ENCODE measurements at places on chromosomes 6 and 20.
A peak's percentile ranks its signal among the peaks of the same experiment; 100 is the strongest.

DNA sequence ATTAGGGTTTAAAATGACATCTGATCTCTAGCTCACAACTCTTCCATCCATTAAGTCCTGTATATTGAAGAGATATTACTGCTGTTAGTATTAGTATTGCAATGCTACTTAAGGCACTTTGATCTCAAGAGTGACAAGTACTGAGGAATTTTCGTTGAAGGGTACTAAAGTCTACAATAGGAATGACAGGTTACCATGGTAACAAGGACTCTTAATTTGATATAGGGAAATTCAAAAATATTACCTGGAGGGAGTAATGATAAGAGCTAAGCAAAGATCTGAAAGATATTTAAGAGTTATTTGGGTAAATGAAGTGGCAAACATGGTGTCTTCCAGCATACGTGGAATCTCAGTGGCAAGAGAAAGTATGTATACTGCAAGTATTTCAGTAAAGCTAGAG, 518.0 kb upstream of the SLC35B3 start:
- DNase-seq: no peak

GRCh38 chr6:143741480-143741879, 63.7 kb downstream of the PHACTR2 start:
- DNase-seq: no peak

- no peak for DNase-seq
Observed at GRCh38 chr6:164035900-164036485, 621.5 kb downstream of the QKI start.

- peak; percentile 52 for DNase-seq
Observed at GRCh38 chr6:25359191-25359861, 80.2 kb downstream of the CARMIL1 start.

DNA sequence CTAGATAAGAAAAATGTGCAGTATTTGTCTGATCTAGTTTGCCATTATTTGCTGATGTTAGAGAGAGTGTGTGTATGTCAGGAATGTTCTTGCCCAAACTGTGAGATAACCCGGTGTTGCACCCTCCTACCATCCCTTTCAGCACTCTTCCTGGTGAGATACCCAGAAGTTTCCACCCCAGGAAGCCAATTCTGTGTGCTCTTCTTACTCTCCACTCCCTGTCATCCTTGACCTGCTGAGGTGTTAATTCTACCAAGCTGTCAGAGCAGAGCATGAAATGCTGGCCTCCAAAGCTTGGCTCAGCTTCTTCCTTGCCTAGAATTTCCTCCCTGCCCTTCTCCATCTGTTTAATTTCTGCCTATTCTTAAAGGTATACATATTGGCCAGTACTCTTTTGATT, 237.3 kb upstream of the CNR1 start:
- DNase-seq: no peak

- peak; percentile 75 for DNase-seq
Observed at GRCh38 chr6:25122622-25123237, 156.4 kb upstream of the CARMIL1 start.

Data from NCI-H2081 (cell line).